ENCODE measurements at places on chromosomes 4 and X.
A peak's percentile ranks its signal among the peaks of the same experiment; 100 is the strongest.

DNA sequence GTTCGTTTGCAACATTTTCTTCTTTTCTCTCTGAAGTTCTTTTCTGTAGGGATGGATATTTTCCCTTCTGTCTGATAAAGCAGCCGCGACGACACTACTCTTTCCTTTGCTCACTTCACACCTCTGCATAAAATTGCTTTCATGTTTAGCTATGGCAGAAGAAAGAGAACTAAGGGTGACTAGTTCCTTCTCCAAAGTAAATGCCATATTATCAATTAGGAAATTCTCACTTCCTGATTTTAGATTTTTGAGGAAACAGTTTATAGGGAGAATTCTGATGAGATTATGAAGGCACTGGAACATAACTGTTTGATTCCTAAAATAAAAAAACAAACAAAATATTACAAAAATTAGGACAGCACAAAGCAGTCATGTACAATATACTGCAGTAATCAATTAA is 29.2 kb downstream of the FANCB start:
- H3K4me1 ChIP-seq = no peaks in the 10 kb centered on the region
- peaks cover 19% of the 10 kb centered on the region for H3K36me3 ChIP-seq
- no peak overlapping the region for H3K27ac ChIP-seq
- H3K4me3 ChIP-seq = no peak overlapping the region

DNA sequence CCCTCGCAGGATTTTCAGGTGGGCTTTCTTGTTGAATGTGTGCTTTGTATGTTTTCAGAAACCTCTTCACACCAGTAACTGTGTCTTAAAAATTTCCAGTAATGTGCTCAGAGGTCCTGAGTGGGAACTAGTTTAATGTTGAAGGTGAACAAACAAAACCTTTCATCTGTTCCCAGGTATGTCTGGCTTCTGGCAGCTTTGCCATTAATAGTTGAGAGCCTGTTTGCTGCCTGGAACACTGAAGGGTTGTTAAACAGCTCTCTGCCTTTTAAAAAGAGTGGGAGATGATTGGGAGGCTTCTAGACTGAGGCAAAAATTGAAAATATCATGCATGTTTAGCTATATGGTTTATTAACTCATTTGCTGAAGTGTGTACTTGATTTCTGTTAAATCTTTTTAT is 161.2 kb upstream of the AGTR2 start:
- no peak for DNase-seq
- H3K4me3 ChIP-seq = no peak overlapping the region
- H3K27ac ChIP-seq = no peak overlapping the region
- no peaks in the 10 kb centered on the region for H3K27me3 ChIP-seq
- H3K4me1 ChIP-seq = no peaks in the 10 kb centered on the region

GRCh38 chr4:82711158-82711785 is 87.3 kb downstream of the SCD5 start:
- DNase-seq = no peak
- H3K36me3 ChIP-seq = no peaks in the 10 kb centered on the region
- no peak overlapping the region for H3K4me3 ChIP-seq
- peaks cover 3% of the 10 kb centered on the region for H3K27me3 ChIP-seq
- no peaks in the 10 kb centered on the region for H3K4me1 ChIP-seq

GRCh38 chrX:123561439-123562215 is 171.2 kb downstream of the THOC2 start:
- H3K4me1 ChIP-seq = no peaks in the 10 kb centered on the region
- no peak overlapping the region for H3K27ac ChIP-seq
- H3K4me3 ChIP-seq = no peak overlapping the region

DNA sequence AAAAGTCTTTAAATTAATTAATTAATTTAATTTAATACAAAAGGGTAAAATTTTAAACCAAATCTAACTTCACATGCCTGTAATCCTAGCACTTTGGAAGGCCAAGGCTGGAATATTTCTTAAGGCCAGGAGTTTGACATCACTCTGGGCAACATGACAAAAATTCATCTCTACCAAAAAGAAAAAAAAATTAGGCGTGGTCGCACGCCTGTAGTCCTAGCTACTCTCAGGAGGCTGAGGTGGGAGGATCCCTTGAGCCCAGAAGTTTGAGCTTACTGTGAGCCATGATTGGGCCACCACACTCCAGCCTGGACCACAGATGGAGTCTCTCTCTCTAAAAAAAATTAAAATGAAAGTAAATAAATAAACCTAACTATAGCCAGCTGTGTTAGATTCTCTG is 39.2 kb upstream of the ANTXR2 start:
- no peak overlapping the region for H3K27ac ChIP-seq
- no peak overlapping the region for H3K4me3 ChIP-seq

- DNase-seq = no peak
- no peaks in the 10 kb centered on the region for H3K27me3 ChIP-seq
- H3K27ac ChIP-seq = no peak overlapping the region
- H3K4me1 ChIP-seq = no peaks in the 10 kb centered on the region
- H3K4me3 ChIP-seq = no peak overlapping the region
Observed at GRCh38 chrX:145682518-145683298, 134.9 kb upstream of the SLITRK2 start.

DNA sequence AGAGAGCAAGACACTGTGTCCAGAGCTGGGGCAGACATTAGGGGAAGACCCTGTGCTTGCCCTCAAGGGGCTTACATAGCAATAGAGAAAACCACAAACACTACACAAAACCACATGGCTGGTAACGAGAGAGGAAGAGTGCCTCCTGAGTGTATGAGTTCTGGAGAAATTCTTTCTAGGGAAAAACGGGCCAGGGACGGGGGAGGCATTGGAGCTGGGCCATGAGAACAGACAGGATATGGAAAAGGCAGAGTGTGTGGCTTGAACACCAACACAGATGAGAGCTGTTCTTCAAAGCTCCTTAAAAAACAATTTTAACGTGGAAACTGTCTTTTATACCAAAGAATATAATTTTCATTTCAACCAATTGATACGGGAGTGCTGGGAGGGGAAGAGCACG is 42.7 kb downstream of the RASGEF1B start:
- H3K4me1 ChIP-seq = no peaks in the 10 kb centered on the region
- H3K36me3 ChIP-seq = peaks cover 21% of the 10 kb centered on the region
- H3K27me3 ChIP-seq = no peaks in the 10 kb centered on the region

- no peaks in the 10 kb centered on the region for H3K36me3 ChIP-seq
- H3K27me3 ChIP-seq = no peaks in the 10 kb centered on the region
- H3K27ac ChIP-seq = no peak overlapping the region
- DNase-seq = no peak
- H3K4me1 ChIP-seq = no peaks in the 10 kb centered on the region
- H3K4me3 ChIP-seq = no peak overlapping the region
Observed at GRCh38 chrX:69178592-69178991, 13.3 kb upstream of the PJA1 start.

DNA sequence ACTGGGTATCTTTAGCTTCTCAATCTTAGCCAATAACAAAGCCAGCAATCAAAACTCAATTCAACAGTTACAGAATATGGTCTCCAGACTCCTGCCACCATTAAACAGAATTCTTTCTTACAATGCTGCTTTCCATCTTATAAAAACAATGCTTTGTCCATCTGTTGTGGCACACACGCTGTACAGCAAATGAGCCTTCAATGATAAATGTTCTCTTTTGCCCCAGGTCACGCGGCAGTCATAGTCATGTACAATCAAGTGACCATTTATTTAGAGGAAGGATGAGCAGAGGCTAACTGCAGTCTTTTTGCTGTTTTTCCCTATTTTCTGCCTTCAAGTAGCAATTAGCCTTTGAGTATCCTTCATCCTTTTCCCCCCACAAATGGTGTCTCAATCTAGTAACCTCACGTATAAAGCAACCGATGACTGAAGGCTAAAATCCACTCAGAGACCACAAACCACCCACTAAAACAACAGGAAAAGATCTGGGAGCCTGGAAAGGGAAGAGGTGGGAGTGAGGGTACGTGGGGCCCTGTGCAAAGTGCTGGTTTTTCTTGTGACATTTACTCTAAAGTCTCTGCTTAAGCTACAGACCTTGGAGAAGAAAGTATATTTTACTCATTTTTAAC is 24.4 kb downstream of the TRIM2 start:
- peaks cover 1% of the 10 kb centered on the region for H3K27me3 ChIP-seq
- H3K27ac ChIP-seq = no peak overlapping the region
- DNase-seq = no peak
- H3K4me1 ChIP-seq = peaks cover 42% of the 10 kb centered on the region
- H3K4me3 ChIP-seq = no peak overlapping the region

- no peak overlapping the region for H3K27ac ChIP-seq
- H3K27me3 ChIP-seq = peaks cover 1% of the 10 kb centered on the region
- DNase-seq = no peak
- no peaks in the 10 kb centered on the region for H3K4me1 ChIP-seq
- no peaks in the 10 kb centered on the region for H3K36me3 ChIP-seq
Observed at GRCh38 chr4:10207116-10207515, 90.5 kb upstream of the WDR1 start.

GRCh38 chr4:13313856-13314255 is 170.3 kb downstream of the RAB28 start:
- H3K4me3 ChIP-seq = no peak overlapping the region
- no peaks in the 10 kb centered on the region for H3K4me1 ChIP-seq
- no peak for DNase-seq
- H3K27me3 ChIP-seq = no peaks in the 10 kb centered on the region

DNA sequence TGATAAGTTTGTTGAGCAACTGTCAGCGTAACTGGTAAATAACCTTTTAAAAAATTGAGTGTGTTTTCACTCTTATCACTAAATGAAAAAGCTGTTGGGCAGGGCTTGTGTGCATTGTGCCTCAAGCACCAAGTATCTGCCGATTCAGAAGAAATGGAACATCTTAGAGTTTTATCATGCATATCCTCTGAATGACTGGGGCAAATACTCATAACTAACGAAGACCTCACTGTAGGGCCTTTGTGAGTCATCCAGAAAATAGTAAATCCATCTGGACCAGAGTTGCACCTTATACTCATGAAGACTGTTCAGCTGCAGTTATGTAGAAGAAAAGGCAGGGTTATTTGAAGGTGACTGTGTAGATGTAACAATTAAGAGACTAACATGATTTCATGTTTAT is 222.1 kb downstream of the CAMK2D start:
- peaks cover 32% of the 10 kb centered on the region for H3K36me3 ChIP-seq
- H3K27ac ChIP-seq = peak overlapping the region; percentile 65
- no peaks in the 10 kb centered on the region for H3K27me3 ChIP-seq
- peaks cover 38% of the 10 kb centered on the region for H3K4me1 ChIP-seq
- no peak overlapping the region for H3K4me3 ChIP-seq
- peak; percentile 46 for DNase-seq

- H3K36me3 ChIP-seq = peaks cover 34% of the 10 kb centered on the region
- DNase-seq = no peak
- peak overlapping the region; percentile 50 for H3K27ac ChIP-seq
- no peaks in the 10 kb centered on the region for H3K27me3 ChIP-seq
Observed at GRCh38 chr4:113739197-113739596, 22.3 kb downstream of the CAMK2D start.

DNA sequence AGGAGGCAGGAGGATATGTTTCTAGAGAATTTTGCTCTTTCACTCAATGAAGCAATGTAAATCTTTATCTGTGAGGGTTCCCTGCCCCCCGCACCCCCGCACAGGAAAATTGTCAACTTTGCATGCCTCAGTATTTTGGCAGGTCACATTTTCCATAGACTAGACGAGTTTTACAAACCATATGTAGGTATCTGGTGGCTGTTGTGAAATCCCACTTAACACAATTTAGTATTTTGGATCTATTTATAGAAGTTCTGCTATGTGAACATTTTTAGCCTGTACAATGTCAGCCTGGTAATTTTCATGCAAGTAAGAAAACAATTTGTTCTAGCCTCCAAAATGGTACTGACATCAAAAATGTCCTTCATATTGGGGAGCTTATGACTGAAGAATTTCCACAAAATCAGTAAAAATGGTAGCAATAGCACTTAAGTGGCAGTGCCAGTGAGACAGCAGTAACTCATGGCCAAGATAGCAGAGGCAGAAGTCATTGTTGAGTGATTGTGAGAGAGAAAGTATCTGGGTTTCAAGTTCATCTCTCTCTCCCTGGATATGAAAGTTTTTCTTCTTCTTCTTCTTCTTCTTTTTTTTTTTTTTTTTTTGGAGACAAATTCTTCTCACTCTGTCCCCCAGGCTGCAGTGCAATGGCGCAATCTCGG is 12.4 kb upstream of the FRYL start:
- H3K27ac ChIP-seq = no peak overlapping the region
- DNase-seq = peak; percentile 12
- H3K4me3 ChIP-seq = no peak overlapping the region
- H3K4me1 ChIP-seq = peaks cover 11% of the 10 kb centered on the region

DNA sequence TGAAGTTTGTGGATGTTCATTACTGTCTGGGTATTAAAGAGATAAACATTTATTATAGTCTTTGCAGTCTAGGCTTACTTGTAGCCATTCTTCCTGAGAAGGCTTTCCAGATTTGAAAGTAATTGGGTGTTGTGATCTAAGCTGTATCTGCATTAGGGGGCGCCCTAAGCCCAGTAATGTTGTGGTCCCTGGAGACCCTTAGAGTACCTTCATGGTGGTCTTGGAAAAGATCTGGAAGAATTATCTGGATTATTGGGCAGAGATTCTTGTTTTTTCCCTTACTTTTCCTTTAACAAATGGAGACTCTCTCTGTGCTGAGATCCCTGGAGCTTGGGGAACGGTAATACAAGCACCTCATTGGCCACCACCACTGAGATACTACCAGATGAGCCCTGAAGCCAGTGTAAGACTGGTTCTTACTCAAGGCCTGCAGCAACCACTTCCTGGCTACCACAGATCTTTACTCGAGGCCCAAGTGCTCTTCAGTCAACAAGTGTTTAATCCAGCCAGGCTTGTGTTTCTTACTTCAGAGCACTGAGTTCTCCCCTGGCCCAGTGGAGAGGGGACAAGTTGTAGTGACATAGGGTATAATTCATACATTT is 63.1 kb downstream of the RTL3 start:
- peaks cover 2% of the 10 kb centered on the region for H3K36me3 ChIP-seq
- no peaks in the 10 kb centered on the region for H3K4me1 ChIP-seq
- H3K27ac ChIP-seq = no peak overlapping the region
- no peaks in the 10 kb centered on the region for H3K27me3 ChIP-seq
- peak; percentile 9 for DNase-seq

- DNase-seq = no peak
- H3K27ac ChIP-seq = no peak overlapping the region
- no peaks in the 10 kb centered on the region for H3K4me1 ChIP-seq
- no peak overlapping the region for H3K4me3 ChIP-seq
- H3K27me3 ChIP-seq = peaks cover 2% of the 10 kb centered on the region
Observed at GRCh38 chr4:78291277-78291676, 234.2 kb downstream of the FRAS1 start.

DNA sequence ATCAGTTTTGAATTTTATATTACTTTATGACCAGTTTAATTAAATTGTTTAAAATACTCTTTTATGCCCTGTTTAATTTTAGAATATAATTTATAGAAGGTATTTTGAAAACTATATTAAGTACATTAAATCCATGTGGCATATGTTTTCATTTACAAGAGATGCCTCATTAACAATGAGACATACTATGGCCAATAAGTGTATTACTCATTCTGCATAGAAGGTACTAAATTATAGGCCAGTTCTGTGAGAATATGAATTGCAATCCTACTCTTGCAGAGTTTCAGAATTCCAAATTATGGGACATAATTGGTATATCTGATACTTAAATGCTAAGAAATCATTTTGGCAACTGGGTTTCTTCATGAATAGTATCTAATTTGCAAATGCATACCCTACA is 951.1 kb downstream of the FAT4 start:
- H3K27ac ChIP-seq = no peak overlapping the region
- H3K27me3 ChIP-seq = no peaks in the 10 kb centered on the region
- H3K4me3 ChIP-seq = no peak overlapping the region
- H3K36me3 ChIP-seq = no peaks in the 10 kb centered on the region

GRCh38 chr4:176453658-176454057 is 133.9 kb downstream of the SPCS3 start:
- H3K4me1 ChIP-seq = no peaks in the 10 kb centered on the region
- no peak for DNase-seq
- H3K27ac ChIP-seq = no peak overlapping the region

Measured in activated CD4-positive, alpha-beta memory T cell treated with anti-CD3 and anti-CD28 coated beads for 36 hours (primary cell).